RWPE2 (cell line): ENCODE measurements at places on chromosomes 7 and 10.
A peak's percentile ranks its signal among the peaks of the same experiment; 100 is the strongest.

- no peak for DNase-seq
Observed at GRCh38 chr7:116546916-116547315, 22.1 kb downstream of the CAV1 start.

GRCh38 chr10:58641095-58641531 lies 128.4 kb downstream of the BICC1 start:
- peak; percentile 66 for DNase-seq

- no peak for DNase-seq
Observed at GRCh38 chr7:102832674-102833073, 80.1 kb upstream of the LRRC17 start.

- no peak for DNase-seq
Observed at GRCh38 chr7:64881461-64882287, 21.4 kb upstream of the ZNF273 start.

DNA sequence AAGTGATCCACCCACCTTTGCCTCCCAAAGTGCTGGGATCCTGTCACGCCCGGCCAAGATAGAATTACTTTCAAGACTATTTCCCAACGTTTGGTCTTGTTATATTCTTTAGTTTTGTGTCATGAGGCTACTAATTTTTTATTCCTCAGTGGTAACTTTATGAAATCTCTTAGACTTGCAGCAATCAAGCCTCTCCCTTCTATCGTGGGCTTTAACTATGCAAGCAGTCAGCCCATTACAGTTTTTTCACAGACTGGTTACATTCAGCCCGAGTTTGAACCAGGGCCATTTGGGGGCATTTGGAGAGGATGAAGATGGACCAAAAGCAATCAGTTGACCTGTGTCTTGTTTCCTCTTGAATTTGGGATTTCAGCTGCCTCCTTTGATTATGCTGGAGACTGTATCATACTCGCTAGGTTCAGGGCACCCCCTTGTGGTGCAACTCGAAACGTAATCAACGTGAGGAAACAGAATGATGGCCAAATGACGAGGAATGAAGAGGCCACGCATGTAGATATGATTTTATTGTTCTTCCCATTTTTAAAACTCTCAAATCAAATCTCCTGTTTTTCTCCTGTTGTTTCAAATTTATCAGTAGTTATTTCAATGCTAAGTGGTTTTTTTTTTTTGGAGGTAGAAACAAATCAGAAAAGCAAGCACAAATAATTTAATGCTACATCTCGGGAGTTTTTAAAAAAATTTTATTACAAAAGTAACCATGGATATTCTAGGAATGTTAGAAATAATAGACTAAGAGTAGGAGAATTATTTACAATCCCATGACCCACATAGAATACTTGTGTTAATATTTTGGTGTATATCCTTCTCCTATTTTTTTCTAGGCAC lies 151.6 kb downstream of the KIAA1217 start:
- DNase-seq: no peak

DNA sequence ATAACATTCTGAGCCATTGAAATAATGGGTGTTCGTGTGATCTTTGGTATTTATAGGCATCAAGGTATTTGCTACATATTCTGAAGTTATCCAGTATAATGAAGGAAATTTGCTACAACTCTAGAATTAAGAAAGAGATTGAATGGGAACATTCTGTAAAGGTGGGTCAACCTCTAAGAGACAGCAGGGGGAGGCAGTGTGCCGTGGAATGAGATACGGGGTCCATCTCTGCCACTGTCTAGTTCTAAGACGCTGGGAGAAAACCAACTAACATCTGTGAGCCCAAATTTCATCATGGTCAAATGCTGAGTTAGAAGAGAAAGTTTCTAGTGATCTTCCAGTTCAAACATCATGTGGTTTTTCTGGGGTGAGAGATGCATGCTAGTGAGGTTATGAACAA lies 368.9 kb downstream of the SORCS1 start:
- no peak for DNase-seq

GRCh38 chr7:32858648-32859047 lies 32.9 kb downstream of the KBTBD2 start:
- DNase-seq: no peak

- no peak for DNase-seq
Observed at GRCh38 chr10:67098461-67098860, 172.6 kb downstream of the LRRTM3 start.

DNA sequence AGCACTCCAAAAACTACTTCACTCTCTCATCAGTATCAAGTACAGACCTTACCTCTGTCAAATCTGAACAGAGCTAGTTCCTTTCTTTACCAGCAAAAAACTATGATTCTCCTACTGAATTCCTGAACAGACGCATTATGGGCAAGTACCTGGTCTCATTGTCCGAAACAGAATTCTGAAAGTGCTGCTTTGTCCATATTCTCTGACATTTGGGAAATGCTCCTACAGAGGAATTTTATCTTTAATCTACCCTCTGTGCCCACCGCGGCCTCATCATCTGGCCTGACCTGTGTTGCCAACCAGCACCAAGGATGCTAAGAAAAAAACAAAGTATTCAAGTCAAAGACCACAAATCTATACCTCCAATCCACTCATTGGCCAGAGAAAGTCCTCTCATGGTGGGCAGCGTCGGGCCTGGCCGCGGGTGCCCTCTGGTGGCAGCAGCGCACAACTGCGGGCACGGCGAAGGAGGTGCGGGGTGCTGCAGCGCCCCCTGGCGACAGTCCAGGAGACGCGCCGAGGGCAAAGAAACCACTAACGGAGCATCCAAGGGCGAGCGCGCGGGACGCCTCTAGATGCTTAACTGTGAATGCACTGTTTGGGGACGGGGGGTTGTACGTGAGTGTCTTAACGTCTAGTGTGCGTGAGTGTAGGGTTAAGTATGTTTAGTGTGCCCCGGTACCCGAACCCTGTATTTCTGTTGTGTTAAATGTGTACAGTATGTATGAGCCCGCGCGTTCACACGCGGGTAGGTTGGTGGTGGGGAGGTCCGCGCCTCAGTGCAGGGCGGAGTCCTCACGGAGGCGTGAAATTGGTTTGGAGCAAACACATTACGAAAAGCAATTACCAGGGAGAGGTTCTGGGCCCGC lies 5.0 kb upstream of the GBX1 start:
- DNase-seq: no peak

- no peak for DNase-seq
Observed at GRCh38 chr7:149257146-149257545, 4.8 kb upstream of the ZNF783 start.

- DNase-seq: peak; percentile 72
Observed at GRCh38 chr10:60732807-60733516, 45.3 kb upstream of the CDK1 start.

DNA sequence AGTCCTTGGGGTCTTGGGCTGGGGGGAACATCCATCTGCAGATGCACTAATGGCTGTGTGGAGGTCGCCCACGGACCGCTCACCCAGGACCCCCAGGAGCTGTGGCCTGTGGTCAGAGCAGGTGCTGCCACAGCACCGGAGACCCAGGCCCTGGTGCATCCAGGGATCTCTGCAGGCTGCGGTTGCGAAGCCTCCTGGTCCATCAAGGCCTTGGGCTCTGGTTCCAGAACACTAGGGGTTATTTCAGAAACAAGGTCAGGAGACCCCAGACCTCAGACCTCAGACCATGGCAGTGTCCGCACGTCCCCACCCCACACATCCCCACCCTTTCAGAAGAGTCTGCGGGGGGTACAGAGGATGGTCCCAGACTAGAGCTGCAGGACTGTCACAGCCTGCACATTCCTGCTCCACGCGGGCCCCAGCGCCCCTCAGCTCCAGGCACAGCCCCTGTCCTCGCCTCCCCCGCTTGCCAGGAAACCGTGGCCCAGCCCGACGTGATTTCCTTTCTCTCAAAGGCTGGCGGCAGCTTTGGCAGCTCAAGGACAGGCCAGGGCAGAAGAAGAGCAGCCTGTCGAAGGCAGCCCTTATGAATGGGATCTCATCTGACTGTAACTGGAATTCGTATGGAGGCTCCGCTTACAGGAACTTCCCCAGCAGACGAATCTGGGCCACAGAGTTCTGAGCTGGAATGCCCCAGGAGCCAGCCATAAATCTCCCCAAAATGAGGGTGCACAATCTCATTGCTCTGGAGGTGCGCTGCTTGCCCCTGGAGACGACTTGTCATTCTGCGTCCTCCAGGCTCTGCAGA lies 136.2 kb upstream of the RET start:
- peak; percentile 23 for DNase-seq

DNA sequence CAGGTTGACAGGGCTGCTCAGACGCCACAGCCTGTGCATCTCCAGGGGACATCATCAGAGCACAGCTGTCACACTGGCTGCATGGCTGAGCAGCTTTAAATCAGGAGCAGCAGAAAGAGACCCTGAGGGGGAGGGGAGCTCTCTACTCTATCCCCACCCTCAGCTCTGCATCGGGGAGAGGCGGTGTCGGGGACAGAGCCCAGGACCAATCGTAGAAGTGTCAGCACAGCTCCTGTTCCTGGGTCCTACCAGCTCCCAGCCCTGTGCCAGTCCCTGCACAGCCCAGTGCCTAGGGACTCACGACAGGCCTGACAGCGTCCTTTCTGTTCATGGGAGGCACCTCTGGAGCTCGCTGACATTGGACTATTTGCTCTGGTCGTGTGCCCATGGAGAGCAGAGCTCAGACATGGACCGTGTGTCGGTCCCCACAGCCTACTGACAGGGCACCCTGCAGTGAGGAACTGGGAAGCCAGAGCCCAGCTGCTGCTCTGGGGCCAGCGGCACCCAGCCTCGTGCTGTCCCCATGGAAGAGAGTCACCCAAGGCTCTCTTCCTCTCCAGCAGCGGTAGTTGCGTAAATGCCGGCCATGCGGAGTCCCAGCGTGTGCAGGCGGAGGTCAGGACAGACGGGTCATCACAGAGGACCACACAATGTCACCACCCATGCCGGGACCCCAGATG lies 20.4 kb upstream of the ANTXRL start:
- DNase-seq: no peak

- peak; percentile 78 for DNase-seq
Observed at GRCh38 chr10:34254596-34254995, 560.5 kb downstream of the PARD3 start.

DNA sequence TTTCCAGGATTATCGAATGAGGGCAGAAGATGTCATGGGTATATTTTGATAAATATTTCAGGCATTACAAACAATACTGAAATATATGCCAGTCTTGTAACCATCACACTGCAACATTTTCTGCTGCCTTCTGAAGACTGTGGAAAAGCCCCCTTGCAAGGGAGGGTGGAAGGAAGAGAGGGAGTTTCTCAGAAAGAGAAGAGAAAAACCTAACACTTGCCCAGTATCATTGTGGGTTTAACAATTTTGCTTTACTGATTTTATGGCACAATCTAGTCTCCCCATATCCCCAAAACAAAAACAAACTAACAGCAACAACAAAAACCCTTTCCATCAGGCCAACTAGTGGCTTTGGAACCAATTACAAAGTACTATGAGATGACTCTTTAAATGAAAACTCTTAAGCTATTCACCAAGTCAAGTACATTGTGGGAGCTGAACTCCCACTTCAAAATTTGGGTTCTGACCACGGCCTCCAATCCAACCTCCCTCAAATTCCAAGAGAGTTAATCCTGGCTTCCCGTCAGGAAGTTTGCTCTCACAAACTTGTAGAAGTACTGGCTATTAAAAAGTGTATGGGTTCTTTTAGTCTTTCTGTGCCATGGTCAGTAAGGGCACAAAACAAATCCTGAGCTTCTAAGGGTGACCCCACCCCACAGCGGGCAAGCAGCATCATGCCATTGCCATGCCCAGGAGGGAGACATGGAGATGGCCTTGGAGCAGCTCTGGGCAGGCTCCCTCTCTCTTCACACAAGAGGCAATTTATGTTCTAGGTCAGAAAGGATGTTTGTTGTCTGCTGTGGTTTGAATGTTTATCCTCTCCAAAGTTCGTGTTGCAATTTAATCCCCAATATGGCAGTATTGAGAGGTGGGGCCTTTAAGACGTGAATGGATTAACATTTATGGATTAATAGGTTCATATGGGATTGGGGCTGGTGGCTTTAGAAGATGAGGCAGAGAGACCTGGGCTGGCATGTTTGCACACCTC lies 96.3 kb downstream of the JAZF1 start:
- DNase-seq: no peak

DNA sequence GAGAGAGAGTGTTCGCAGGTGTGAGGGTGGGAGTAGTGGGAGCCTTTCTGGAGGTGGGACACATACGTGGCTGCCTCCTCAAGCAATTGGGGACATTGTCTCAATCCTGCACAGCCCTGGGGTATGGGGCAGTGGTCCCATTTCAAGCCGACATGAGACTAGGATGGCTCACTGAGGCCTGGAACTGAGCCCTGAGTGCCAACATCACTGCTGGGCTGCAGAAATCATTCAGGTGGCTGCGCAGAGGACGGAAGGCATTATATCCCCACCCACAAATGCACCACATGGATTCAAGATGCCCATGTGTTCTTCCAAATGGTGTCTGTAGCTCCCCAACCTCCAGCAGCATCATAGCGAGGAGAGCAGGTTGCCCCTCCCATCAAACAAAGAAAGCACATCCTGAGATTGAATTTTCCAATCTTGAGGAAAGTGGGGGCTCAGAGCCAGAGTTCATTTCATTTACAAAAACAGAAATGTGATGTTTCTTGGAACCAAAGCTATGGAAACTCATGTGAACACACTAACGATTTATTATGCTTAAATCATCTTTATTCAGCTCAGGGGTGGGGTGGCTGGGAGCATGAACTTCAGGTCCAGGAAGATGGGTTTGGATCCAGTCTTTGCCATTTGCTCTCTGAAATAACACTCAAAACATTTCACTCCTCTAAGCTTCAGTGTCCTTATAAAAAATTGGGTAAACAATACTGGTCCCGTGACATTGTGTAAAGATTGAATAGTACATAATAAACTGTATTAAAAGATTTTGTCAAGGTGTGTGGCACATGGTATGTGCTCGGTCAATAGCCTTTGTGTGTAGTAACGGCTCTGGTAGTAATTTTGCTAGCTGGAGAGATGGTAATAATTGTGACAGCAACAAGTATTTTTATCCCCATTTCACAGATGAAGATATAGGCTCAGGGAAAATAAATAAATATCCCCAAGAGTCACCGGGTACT lies 4.6 kb downstream of the SFTPA2 start:
- DNase-seq: no peak

DNA sequence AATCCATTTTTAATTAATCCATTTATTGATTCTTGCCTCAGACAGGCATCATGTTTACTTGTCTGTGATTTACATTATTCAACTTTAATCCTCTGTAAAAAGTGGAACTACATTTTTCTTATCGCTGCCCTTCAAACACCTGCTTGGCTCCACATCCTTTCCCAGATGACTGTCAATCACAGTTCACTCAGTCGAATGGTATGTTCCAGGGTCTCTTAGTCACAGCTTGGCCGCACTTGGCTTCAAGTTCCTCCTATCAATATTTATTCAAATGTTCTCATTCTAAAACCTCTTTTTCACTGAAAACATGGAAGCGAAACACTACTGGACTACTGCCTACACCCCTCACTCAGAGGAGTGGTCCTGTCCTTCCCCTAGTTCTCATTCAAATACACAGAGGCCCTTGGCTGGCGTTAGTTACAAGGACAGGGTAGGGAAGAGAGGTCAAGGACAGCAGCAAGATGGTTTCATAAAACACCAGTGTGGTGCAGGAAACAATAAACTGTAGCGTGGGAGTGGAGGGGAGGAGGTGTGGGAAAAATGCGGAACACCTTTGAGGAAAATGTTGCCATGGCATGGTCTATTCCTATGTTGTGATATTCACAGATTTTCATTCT lies 143.2 kb downstream of the USP6NL start:
- no peak for DNase-seq
